ENCODE measurements at places on chromosomes 2 and 18.
A peak's percentile ranks its signal among the peaks of the same experiment; 100 is the strongest.

DNA sequence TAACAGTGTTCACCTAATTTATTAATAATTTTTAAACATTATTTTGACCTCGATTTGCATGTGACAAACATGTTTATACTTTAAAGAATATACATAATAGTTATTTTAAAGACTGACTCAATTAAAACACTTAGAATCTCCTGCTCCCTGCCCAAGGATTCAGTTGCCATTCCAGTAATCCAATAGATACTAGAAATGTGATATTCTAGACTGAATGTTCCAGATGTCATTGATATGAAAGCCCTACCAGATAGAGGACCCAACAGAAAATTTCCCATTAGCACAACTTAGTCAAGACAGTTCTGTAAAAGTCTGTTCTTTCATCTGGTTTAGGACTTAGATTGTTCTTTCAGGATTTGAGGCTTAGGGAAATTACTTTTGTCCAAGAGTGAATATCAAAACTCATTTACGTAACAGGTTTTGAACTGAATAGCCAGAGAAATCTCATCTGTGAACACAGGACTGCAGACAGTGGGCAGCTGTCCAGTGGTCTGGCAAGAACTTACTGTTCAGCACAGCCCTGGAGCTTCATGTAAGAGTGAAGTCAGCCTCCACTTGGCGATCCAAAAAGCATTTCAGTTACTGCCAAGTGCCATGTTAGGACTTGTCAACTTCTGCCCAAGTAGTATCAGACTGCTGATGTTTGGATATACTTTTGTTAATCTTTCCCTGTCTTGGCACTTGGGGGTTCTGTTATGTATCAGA lies 77.5 kb downstream of the OSBPL6 start:
- no peak for DNase-seq

- no peak for DNase-seq
Observed at GRCh38 chr2:176122683-176123410, at the start of gene HOXD9. TSS of gene HOXD9 (plus strand) at chr2:176122719. CDS start at chr2:176122769, 50 bp downstream.

DNA sequence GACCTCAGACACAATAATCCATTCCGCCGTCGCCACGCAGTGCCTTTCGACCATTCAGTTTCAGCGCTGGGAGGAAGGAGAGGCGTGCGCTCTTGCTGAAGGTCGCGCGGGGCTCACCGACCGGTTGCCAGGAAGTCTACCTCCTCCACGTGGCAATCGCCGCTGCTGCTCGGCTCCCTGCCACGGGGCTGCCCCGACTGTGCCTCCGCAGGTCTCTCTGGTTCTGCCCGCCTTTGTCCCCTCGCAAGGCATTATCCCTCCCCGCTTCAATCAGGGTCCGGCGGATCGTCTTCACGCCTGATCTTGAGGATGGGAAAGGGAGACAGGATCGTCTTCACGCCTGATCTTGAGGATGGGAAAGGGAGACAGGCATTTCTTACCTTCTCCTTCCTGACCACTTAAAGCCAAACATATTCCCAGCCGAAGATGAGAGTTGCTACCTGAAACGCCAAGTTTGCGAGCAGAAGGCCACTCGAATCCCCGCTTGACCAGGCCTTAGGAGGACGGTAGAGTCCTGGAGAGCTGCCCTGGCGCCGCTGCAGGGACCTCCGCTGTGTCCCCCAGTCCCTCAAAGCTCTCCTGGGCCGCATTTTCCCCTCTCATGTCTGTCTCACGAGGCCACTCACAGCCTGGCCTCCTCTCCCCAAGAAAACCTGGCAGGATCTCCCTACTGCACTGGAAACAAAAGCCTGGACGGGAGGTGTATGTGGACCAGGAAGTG lies 4.3 kb upstream of the GPR45 start:
- DNase-seq = no peak

DNA sequence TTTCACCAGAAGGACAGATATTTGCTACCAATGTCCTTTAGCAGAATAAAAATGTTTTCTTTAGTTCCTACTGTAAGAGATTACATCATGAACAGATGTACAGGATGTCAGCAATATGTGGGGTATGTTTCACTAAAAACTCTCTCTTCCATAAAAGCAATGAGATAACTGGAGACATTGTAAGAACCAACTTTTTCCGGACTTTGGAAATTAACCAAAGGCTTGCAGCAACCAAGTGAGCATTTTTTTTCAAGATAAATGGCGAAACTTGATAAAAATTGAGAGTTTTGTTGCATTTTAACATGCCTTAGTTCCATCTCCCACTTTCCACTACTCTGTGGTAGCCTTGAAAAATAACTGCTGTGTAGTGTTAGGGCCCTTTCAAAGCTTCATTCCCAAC lies 429.8 kb upstream of the CDH2 start:
- DNase-seq = no peak

DNA sequence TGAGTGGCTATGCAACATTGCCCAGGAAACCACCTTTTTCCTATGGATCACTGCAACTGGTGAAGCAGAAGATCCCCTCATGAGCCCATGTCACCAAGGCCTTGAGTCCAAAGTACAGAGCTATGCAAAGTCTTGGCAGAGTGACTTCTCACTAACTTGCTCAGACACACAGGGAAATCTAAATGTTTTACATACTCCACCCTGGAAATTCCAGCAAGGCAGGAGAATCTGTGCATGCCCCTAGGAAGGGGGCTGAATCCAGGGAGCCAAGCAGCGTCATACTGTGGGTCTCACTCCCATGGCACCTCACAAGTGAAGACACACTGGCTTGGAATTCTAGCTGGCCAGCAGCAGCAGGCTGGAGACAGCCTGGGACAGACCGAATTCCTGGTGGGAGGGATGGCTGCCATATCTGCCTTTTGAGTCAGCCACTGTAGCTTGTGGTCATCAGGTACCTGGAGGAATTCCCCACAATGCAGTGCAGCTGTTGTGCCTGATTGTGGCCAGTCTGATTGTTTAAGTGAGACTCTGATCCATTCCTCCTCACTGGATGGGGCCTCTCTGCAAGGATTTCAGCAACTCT lies 1817.4 kb downstream of the SUCLG1 start:
- DNase-seq = no peak

DNA sequence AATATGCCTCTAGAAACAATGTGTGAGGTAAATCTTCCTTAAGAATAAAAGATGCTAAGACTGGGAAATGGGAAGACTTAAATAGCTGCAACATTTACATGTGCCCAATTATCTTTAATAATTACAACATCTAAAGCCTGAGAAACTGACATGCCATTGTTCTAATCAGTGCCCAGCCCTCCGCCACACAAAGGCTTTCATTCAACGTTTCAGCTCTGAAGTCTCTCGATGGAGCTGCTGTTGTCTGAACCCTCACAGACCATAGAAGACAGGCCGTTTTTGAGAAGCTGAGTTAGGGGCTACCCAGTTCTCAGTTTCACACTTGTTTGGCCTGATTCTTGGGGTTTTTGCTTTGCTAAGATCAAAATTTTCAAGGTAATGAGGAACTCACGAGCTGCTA lies 315.4 kb upstream of the CHST9 start:
- DNase-seq = no peak

GRCh38 chr2:149984311-149984710 lies 396.7 kb upstream of the MMADHC start:
- DNase-seq = no peak

DNA sequence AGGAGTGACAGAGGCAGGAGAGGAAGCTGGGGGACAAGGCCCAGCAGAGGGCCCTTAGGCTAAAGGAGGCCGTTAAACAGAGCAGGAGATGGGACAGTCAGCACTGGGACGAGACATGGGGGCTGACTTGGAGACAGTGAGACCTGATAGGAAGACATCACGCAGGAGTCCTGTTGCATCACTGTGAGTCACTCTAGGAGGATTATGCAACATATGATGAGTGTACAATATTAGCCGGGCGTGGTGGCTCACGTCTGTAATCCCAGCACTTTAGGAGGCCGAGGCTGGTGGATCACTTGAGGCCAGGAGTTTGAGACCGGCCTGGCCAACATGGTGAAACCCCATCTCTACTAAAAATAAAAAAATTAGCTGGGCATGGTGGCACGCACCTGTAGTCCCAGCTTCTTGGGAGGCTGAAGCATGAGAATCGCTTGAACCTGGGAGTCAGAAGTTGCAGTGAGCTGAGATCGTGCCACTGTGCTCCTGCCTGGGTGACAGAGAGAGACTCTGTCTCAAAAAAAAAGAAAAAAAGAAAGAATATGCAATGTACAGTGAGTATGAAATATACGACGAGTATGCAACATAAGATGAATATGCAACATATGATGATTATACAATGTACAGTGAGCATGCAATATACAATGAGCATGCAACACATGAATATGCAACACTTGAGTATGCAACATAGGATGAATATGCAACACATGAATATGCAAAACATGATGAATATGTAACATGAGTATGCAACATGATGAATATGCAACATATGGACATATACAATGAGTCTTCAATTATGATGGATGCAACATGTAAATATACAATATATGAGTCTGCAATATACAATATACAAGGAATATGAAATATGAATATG lies 83.3 kb upstream of the ID2 start:
- peak; percentile 39 for DNase-seq

GRCh38 chr2:122322815-122323214 lies 567.4 kb downstream of the TSN start:
- DNase-seq = no peak

GRCh38 chr2:3575534-3576262 lies 638 bp downstream of the RPS7 start:
- no peak for DNase-seq

GRCh38 chr18:48552130-48552529 lies 13.3 kb downstream of the CTIF start:
- DNase-seq = no peak

DNA sequence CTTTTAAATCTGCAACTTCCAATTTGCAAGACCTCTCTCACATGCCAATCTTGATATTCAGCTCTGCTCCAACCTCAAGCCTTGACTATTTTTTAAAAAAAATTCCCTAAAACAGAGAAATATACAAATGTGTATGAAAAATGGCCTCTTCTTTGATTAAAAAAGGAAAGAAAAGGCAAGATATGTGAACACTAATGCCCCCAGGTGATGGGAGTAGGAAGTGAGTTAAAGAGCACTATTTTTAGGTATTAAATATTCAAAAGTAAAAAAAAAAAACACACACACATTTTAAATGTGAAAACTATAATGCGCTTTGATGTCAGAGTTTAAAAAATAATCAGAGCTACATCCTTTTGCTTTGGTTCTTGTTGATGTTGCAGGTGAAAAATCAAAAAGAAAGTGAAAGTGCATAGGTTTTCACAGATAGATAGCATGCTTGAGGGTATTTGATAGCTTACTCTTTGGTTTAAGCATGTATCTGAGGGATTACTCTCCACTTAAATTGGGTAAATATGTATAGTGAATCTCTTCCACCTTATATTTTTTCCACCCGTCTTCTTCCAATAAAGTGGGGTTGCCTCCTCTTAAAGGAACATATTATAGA lies 406.0 kb upstream of the POU3F3 start:
- no peak for DNase-seq

DNA sequence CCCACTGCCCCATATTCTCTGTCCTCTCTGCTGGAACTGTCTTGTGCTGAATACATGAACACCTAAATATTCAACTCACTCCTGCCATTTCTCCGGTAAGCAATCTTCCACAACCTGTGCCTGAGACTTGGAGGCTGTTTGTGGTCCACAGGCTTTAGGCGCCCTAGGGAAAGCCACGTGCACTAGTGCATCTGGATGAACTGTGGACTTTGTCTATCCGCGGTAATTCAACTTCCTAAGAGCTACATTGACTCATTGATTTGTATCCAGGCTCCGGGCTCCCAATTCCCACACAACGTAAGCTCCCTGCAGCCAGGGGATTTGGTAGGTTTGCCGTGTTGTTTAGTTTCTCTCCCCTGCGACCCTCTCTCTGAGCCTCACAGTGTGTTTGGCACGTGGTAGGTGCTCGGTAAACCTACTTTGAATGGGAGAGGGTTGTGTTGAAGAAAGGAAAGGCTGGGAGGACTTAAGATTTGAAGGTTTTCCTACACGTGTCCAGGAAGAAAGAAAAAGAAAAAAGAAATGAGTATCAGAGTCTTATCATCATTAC lies 718.2 kb downstream of the DPP10 start:
- no peak for DNase-seq

All from retinal pigment epithelial cell (primary cell).